Esophagus muscularis mucosa (tissue), 4 donors: ENCODE measurements at places on chromosomes 11 and 22. TPM values are rescaled to one million over a fixed set of nuclear protein-coding genes. Genes with fewer than 3 reads are reported as not detected.
A peak's percentile ranks its signal among the peaks of the same experiment; 100 is the strongest.

DNA sequence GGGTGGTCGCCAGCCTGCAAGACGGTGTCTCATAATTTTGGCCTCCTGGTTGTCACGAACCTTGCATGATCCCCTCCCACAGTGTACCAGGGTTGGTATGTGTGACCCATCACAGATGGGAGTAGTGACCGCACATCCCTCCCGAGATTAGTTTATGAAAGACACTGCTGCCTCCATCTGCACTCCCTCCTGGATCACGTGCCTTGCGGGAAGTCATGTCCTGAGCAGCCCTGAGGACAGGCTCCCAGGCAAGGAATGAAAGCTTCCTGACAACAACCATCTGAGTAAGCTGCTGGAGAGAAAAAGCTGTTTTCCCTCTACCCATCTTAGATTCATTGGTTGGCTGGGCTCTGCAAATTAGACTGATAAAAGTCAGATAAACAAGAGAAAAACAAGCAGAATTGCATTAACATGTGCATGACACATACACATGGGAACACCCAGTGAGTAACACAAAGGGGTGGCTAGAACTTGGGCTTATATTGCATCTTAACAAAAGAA, 14.4 kb upstream of the PAMR1 start:
- H3K36me3 ChIP-seq = no peaks in the 10 kb centered on the region
- DNase-seq = no peak
- H3K27ac ChIP-seq = peak overlapping the region; percentile 55
- H3K4me3 ChIP-seq = no peak overlapping the region
- H3K27me3 ChIP-seq = no peaks in the 10 kb centered on the region

- H3K36me3 ChIP-seq = no peaks in the 10 kb centered on the region
- H3K27ac ChIP-seq = no peak overlapping the region
- DNase-seq = no peak
- no peak overlapping the region for H3K4me3 ChIP-seq
Measured at GRCh38 chr11:116145187-116145865, 627.5 kb downstream of the BUD13 start.

DNA sequence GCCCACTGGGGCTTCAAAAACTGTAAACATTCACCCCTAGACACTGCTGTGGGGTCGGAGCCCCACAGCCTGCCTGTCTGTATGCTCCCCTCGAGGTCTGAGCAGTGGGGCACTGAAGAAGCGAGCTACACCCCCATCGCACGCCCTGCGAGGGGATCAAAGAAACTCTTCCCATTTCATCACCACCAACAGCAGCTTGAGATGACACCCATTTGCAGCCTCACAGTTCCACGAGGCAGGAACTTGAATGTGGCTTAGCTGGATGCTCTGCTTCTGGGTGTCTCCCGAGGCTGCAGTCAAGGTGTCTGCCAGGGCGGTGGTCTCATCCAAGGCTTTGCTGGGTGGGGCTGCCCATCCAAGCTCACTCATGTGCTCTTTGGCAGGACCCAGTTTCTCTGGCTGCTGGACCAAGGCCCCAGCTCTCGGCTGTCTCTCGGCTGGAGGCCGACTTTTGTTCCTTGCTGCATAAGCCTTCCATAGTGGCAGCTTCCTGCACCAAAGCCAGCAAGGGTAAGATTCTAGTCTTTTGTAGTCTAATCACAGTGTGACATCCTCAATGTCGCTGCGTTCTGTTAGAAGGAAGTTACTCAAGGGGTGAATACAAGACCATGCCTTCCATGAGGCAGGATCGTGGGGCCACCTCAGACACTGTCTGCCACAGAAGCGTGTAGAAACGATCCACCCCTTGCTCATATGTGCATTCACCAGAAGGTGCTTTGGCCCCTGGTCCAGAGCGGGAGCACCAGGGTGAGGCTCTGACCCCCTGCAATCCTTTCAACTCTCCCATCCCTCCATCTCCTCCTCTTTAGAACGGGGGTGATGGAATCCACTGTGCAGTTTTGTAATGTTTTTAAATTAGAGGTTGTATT, 46.2 kb upstream of the SEPTIN5 start:
- DNase-seq = peak; percentile 68
- no peaks in the 10 kb centered on the region for H3K27me3 ChIP-seq
- no peak overlapping the region for H3K27ac ChIP-seq
- peaks cover 12% of the 10 kb centered on the region for H3K4me1 ChIP-seq
- H3K4me3 ChIP-seq = no peak overlapping the region
- H3K36me3 ChIP-seq = no peaks in the 10 kb centered on the region

- peaks cover 15% of the 10 kb centered on the region for H3K27me3 ChIP-seq
- DNase-seq = no peak
- H3K4me3 ChIP-seq = no peak overlapping the region
- H3K4me1 ChIP-seq = peaks cover 11% of the 10 kb centered on the region
Measured at GRCh38 chr11:17473071-17473744, 3.4 kb downstream of the ABCC8 start.

GRCh38 chr11:95916049-95916448, 7.9 kb downstream of the MTMR2 start:
- no peaks in the 10 kb centered on the region for H3K36me3 ChIP-seq
- no peak for DNase-seq
- H3K27ac ChIP-seq = no peak overlapping the region
- H3K4me3 ChIP-seq = no peak overlapping the region

GRCh38 chr11:33942954-33943353, 51.1 kb upstream of the LMO2 start:
- DNase-seq = no peak
- H3K27ac ChIP-seq = no peak overlapping the region
- H3K36me3 ChIP-seq = no peaks in the 10 kb centered on the region
- H3K4me3 ChIP-seq = no peak overlapping the region

DNA sequence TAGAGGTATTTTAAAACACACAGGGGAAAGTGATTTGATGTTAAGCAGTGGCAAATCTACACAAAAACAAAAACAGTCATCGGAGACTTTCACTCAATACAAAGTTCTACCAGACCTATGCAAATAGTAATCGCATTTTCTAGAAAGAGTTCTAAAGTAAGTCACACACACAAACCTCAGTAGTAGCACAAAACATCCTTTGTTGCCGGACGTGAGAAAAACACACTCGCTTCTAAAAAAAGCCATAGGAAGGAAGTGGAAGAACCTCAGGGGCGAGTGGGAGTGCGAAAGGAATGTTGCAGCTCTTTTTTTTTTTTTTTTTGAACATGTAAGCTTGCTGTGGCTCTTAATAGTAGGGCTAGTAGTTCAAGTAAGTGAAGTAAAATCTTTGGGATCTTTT, 88.9 kb downstream of the MAML2 start:
- no peaks in the 10 kb centered on the region for H3K36me3 ChIP-seq
- DNase-seq = no peak
- H3K4me1 ChIP-seq = peaks cover 47% of the 10 kb centered on the region
- no peak overlapping the region for H3K4me3 ChIP-seq
- H3K27me3 ChIP-seq = no peaks in the 10 kb centered on the region
- H3K27ac ChIP-seq = no peak overlapping the region

DNA sequence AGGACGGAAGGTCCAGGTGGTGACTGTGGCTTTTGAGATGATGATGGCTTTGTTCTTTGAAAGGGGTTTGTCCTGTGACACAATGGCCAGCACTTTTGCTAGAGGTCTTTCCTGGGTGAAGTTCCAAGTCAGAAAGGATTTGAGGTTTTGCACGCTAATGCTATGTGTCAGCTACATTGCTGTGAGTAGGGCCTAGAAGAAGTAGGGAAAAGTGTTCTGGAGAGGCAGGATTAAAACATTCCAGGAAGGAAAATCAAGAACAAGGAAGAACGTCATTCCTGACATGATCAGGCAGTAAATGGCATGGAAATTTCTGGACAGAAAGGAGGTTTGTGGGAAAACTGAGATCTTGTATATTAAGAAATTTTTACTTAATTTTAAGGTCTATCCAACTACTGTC, 290.7 kb downstream of the NTM start:
- no peak overlapping the region for H3K4me3 ChIP-seq
- no peaks in the 10 kb centered on the region for H3K4me1 ChIP-seq
- no peaks in the 10 kb centered on the region for H3K27me3 ChIP-seq

GRCh38 chr11:75899806-75900205, 84.8 kb downstream of the UVRAG start:
- H3K4me1 ChIP-seq = no peaks in the 10 kb centered on the region
- H3K4me3 ChIP-seq = no peak overlapping the region
- H3K27me3 ChIP-seq = no peaks in the 10 kb centered on the region
- DNase-seq = no peak

- no peak overlapping the region for H3K27ac ChIP-seq
- no peaks in the 10 kb centered on the region for H3K27me3 ChIP-seq
- no peaks in the 10 kb centered on the region for H3K36me3 ChIP-seq
- DNase-seq = no peak
- H3K4me1 ChIP-seq = peaks cover 33% of the 10 kb centered on the region
Measured at GRCh38 chr11:96015906-96016565, 92.1 kb upstream of the MTMR2 start.

DNA sequence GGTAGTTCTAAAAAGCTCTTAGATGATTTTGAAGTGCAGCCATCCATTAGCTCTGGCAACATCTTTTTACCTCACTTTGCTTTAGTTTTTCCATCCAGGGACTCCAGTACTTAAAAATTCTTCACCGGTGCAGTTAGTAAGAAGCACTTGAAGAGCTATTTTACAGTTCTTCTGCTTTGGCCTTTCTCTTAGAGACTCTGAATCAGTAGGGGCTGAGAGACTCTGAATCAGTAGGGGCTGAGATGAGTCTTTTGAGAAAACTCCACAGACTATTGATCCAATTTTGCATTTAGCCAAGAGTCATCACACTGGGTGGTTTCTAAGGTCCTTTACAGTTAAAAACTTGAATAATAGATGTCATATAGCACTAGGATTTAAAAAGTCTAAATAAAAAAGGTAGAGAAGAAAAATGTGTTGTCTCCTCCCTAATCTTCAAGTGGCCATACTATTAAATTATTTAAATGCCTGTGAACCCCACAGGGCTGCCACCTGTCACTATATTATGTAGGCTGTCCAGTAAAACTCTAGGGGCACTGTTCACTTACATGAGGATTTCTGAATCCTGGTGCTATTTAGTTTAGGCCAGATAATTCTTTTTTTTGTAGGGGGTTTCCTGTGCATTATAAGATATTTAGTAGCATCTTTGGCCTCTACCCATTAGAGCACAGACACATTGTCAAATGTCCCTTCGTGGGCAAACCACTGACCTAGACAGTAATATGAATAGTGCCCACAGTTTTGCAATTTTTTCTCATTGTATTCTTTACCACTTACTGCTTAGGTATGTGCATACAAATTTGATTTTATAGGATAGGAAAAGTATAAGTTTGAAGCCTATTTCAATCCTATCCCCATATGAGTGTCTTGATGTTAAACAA, 26.3 kb upstream of the HIKESHI start:
- H3K4me1 ChIP-seq = no peaks in the 10 kb centered on the region
- H3K27ac ChIP-seq = no peak overlapping the region
- DNase-seq = no peak

DNA sequence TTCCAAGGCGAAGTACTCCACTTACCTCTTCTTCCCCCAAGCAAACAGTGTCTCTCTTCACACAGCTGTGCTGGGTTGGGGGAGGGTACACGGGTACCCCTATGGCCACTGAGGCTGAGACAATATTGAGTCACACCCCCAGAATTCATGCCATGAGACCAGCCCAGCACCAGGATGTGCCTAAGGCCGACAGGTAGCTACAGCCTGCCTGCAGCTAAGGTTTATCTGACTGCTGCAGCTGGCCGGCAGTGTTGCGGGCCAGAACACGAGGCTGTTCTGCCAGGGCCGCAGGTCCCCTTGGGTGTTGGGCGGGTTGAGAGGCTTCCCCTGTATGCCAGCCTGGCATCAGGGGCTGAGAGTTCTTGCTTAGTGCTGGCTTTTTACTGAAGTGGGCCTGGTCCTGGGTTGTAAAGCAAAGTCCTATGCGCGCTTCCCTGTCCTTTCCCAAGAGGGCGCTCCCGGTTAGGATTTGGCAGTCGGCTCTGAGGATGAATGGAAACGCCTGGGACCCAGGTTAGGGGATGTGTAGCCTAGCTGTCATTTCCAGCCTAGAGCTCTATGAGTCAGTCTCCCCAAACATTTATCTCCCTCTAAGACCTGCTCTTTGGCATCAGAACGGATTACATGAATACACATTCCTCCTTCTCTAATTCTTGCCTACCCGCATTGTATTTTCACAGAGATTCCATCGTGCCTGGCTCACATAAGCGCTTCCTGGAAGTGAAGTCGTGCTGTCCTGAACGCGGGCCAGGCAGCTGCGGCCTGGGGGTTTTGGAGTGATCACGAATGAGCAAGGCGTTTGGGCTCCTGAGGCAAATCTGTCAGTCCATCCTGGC, 7.1 kb downstream of the USP18 start:
- peaks cover 19% of the 10 kb centered on the region for H3K4me1 ChIP-seq
- DNase-seq = no peak
- H3K27me3 ChIP-seq = no peaks in the 10 kb centered on the region
- no peak overlapping the region for H3K4me3 ChIP-seq
- no peaks in the 10 kb centered on the region for H3K36me3 ChIP-seq

DNA sequence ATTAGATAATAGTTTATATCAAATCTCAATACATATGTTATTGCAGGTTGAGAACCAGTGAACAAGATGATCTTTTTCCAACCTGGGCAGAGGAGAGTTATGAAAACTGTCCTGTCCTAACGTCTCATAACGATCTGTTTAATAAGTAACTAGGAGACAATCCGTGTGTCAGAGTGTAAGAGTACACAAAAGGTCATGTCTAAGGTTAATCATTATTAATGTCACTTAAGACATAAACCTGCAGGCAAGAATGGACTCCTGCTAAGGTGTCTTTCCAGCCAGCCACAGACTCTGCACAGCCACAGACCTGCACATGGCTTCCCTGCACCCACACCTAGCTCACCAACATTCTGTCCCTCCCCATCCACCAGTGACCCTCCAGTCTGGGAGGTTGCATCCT, 10.1 kb downstream of the SLC5A4 start:
- no peak overlapping the region for H3K27ac ChIP-seq
- H3K36me3 ChIP-seq = no peaks in the 10 kb centered on the region
- H3K4me3 ChIP-seq = no peak overlapping the region
- no peaks in the 10 kb centered on the region for H3K4me1 ChIP-seq

DNA sequence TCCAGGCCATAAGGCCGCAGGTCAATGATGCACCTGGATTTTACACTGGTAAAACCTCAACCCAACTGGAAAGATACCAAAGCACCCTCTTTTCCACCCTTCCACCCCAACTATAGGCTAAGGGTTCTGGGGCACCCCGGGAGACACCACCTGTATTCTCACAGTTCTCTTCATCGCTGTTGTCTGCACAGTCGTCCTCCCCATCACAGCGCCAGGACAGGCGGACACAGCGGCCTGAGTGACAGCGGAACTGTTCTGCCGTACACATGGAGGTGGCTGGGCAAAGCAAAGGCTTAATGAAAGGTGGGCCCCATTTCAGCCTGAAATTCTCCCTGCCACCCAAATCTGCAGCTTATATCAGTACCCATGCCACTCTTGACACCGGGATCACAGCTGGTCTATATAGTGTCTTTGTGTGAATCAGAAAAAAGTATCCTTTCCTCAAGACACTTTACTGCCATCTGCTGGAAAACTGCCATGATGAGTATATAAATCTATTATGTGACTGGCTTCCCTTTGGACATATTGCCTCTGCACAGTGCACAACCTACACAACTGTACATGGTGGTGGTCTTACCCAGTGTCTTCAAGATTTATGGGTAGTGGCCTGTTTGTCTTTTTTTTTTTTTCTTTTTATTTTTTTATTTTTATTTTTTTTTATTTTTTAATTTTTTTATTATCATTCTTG, 21.5 kb downstream of the LRP4 start:
- no peak overlapping the region for H3K27ac ChIP-seq
- no peaks in the 10 kb centered on the region for H3K27me3 ChIP-seq
- peaks cover 16% of the 10 kb centered on the region for H3K36me3 ChIP-seq
- no peak for DNase-seq
- H3K4me3 ChIP-seq = no peak overlapping the region
- peaks cover 5% of the 10 kb centered on the region for H3K4me1 ChIP-seq

Gene SPECC1L
- 63.6 TPM for total RNA-seq

Gene TSPAN18
- 66.0 TPM for total RNA-seq

Gene CHRM1
- 0.40 TPM for total RNA-seq

Gene OR51E2
- 1.8 TPM for total RNA-seq

Gene EML3
- 27.0 TPM for total RNA-seq
